Peyer's patch (tissue), 4 donors: ENCODE measurements at places on chromosomes 13 and 19. TPM values are rescaled to one million over a fixed set of nuclear protein-coding genes. Genes with fewer than 3 reads are reported as not detected.

- no peak for DNase-seq
- peaks cover 48% of the 10 kb centered on the region for H3K36me3 ChIP-seq
- no peaks in the 10 kb centered on the region for H3K27me3 ChIP-seq
- H3K27ac ChIP-seq: no peak overlapping the region
- no peak overlapping the region for H3K4me3 ChIP-seq
- no peaks in the 10 kb centered on the region for H3K4me1 ChIP-seq
Observed at GRCh38 chr13:24280720-24281119, 28.7 kb upstream of the C1QTNF9 start.

- no peaks in the 10 kb centered on the region for H3K4me1 ChIP-seq
- DNase-seq: no peak
- H3K36me3 ChIP-seq: peaks cover 83% of the 10 kb centered on the region
Observed at GRCh38 chr19:47264629-47265028, 8.3 kb downstream of the CCDC9 start.

DNA sequence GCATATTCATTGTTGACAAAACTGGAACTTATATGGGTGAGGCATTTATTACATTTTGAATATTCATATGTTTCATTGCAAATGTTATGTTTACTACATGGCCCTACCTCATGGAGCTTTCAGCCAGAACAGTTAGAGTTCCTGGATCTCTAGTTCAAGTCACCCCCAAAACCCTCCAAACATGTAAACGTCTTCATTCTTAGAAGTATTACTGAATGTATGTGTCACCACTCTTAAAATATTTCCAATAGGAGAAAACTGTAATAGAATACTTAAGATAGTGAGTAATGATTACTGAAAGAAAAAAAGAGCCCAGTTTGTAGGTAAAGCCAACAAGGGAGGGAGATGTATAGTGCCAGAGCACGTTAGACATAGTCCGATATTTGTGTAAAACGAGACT lies 23.5 kb downstream of the URI1 start:
- H3K4me1 ChIP-seq: no peaks in the 10 kb centered on the region
- DNase-seq: no peak
- no peak overlapping the region for H3K4me3 ChIP-seq
- no peaks in the 10 kb centered on the region for H3K27me3 ChIP-seq
- H3K36me3 ChIP-seq: no peaks in the 10 kb centered on the region

DNA sequence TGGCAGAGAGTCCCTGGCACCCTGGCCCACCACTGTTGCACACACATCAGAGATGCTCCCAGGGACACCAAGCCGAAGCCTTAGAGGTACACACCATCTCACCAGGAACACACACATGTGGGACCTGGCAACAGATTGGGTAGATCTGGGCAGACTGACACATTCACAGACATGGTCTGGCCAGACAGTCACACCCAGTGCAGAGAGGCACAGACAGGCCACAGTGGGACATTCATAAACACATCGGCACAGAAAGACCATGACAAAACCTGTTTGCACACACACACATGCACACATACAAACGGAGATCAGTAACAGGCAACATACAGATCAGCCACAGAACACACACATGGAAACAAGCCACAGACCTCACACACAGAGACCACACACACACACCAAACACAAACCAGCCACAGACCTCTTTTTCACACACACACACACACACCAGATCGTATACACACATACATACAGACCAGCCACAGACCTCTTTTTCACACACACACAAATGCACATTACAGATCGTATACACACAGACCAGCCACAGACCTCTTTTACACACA lies 6.3 kb upstream of the JUNB start:
- H3K4me1 ChIP-seq: peaks cover 24% of the 10 kb centered on the region
- H3K36me3 ChIP-seq: no peaks in the 10 kb centered on the region
- DNase-seq: no peak
- H3K4me3 ChIP-seq: no peak overlapping the region
- no peaks in the 10 kb centered on the region for H3K27me3 ChIP-seq

Gene KLC3
- not detected for total RNA-seq

DNA sequence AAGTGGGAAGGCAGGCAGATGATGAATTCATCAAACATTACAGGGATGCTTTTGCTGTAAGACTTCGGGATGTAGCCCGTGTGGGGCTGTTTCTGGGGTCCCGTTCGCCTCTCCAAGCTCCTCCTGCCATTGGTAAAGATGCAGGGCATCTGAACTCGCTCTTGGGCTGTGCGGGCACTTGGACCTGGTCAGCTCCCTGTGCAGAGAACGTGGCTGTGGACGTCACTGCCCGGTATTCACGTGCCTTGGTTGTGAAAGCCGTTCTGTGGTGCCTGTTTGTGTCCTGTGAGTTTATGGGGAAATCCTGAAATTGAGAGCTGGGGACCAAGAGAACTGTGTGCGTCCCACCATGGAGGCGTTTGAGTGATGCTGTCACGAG lies 5.4 kb downstream of the TFDP1 start:
- DNase-seq: no peak
- no peaks in the 10 kb centered on the region for H3K4me1 ChIP-seq
- H3K4me3 ChIP-seq: no peak overlapping the region
- H3K36me3 ChIP-seq: no peaks in the 10 kb centered on the region
- no peaks in the 10 kb centered on the region for H3K27me3 ChIP-seq
- no peak overlapping the region for H3K27ac ChIP-seq

Gene PLPPR3
- not detected for total RNA-seq

DNA sequence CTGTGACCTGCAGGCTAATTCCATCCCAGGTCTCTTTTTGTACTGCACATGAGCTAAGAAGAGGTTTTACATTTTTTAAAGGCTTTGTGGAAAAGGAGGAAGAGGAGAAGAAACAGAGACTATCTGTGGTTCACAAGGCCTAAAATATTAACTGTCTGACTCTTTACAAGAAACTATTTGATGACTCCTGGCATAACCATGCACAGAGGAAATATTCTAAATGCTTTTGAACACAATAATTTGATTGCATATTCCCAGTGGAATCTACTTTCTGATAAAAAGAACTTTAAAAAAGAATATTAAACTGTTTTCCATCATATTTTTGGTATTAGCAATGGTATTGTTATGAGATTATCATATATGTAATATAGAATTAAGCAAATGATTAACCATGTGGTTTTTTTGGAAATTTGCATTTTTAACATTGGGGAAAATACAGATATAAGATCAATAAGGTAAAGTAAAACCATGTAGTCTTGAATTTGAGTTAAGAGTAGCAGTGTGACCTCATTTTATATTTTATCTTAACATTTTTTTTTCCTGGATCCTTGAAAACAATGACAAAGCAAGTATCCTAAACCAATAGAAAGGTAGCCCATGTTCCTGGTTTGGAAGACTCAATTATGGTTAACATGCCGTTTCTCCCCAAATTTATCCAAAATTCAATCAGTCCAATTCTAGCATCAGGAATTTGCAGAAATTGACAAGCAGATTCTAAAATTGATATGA lies 251.0 kb downstream of the UQCRFS1 start:
- no peaks in the 10 kb centered on the region for H3K36me3 ChIP-seq
- no peak overlapping the region for H3K27ac ChIP-seq
- no peak overlapping the region for H3K4me3 ChIP-seq
- no peaks in the 10 kb centered on the region for H3K27me3 ChIP-seq

- H3K36me3 ChIP-seq: no peaks in the 10 kb centered on the region
- H3K27me3 ChIP-seq: no peaks in the 10 kb centered on the region
- no peak for DNase-seq
- no peaks in the 10 kb centered on the region for H3K4me1 ChIP-seq
- H3K27ac ChIP-seq: no peak overlapping the region
Observed at GRCh38 chr13:111632906-111633305, 312.5 kb downstream of the TEX29 start.

GRCh38 chr19:49502866-49503581 lies 6.8 kb downstream of the RPS11 start:
- DNase-seq: peak; percentile 68
- peaks cover 2% of the 10 kb centered on the region for H3K4me1 ChIP-seq
- H3K36me3 ChIP-seq: no peaks in the 10 kb centered on the region
- H3K4me3 ChIP-seq: no peak overlapping the region
